ENCODE measurements at places on chromosomes 3 and 15.
A peak's percentile ranks its signal among the peaks of the same experiment; 100 is the strongest.

DNA sequence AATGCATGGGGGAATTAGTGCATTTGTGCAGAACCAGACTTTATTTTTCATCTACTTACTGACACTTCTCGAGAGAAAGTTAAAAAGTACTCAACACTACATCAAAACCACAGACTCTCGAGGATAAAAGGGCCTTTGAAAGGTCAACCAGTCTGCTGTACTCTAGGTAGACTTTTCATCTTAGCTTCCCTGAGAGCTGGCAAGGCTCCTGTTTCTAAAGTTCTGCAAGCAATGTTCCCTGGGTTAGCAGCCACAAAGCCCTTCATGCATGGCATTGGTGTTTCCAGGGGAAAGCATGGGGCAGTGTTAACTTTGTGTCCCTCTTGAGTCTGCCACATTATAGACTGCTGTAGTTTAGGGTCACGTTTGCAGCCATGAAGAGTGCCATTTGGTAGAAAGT is 106.4 kb upstream of the PFN2 start:
- DNase-seq: no peak

GRCh38 chr3:197516517-197516889 is 39.3 kb downstream of the BDH1 start:
- no peak for DNase-seq

GRCh38 chr3:31790193-31791089 is 190.6 kb downstream of the OSBPL10 start:
- DNase-seq: no peak

DNA sequence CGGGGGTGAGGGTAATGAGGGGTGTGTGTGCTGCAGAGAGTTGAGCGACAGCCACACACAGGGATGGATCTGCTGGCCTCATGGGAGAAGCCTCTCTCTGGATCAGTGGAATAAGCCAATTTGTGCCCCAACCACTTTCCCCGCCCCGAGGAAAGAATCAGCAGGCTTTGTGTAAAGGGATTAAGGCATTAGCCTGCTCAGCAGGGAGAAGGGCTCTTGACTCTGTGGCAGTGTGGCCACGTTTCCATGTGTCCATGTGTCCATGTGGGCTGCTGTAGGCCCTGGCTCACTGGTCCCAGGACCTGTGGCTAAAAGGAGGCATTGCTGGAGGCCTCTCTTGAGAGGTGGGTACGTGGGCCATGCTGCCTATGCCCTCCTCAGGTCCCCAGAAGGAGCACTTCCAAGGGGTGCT is 104.7 kb downstream of the HMG20A start:
- DNase-seq: no peak

DNA sequence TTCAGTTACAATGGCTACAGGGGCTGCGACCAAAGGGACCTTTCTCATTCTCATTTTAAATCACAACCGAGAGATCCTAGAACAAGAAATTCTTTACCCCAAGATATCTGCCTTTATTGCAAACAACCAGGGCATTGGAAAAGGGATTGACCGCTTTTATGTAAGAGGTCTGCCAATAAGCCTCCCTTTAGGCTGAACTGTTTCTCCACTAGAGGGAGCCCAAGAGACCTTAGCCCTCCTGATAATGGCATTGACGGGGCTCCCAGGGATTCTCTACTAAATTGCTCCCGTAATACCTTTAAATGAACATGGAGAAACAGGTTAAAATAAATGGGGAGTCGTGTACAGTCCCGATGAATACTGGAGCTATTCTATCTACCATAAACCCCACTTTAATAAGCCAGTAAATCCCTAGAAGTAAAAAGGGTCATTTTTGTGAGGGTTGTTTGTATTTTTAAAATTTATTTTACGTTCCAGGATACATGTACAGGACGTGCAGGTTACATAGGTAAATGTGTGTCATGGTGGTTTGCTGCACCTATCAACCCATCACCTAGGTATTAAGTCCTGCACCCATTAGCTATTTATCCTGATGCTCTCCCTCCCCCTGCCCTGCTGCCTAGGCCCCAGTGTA is 7.5 kb upstream of the IGSF10 start:
- no peak for DNase-seq

- no peak for DNase-seq
Measured at GRCh38 chr3:59777066-59777465, 727.2 kb upstream of the CFAP20DC start.

GRCh38 chr15:68339481-68339880 is 61.9 kb downstream of the FEM1B start:
- no peak for DNase-seq

GRCh38 chr3:43279082-43279481 is 7.3 kb upstream of the SNRK start:
- DNase-seq: no peak

- no peak for DNase-seq
Measured at GRCh38 chr3:14518432-14518802, 21.7 kb downstream of the GRIP2 start.

GRCh38 chr15:79028411-79028964 is 62.1 kb downstream of the RASGRF1 start:
- DNase-seq: no peak

DNA sequence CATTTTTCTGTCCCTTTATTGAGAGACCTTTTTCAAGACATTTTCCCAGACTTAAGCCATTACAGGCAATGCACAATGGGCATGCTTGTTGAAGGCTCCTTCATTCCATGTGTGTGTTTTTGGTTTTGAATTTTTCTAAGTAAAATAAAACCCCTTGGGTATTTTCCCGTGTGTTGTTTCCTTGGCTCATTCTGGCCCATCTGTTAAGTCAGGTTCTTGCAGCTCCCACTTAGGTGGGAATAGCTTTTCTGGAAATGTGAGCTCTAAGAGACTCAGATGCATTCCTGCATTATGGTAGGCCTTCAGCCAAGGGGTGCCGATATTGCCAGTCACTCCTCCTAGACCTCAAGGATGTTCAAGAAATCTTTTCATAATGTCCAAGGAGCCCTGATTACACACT is 314.9 kb downstream of the CACNA2D3 start:
- DNase-seq: no peak

GRCh38 chr15:90297021-90297420 is 31.5 kb downstream of the NGRN start:
- no peak for DNase-seq

- DNase-seq: no peak
Measured at GRCh38 chr3:113330742-113331141, 110.6 kb downstream of the CFAP44 start.

- no peak for DNase-seq
Measured at GRCh38 chr3:170470063-170471016, 51.7 kb downstream of the CLDN11 start.

GRCh38 chr3:44104668-44105321 is 136.9 kb upstream of the TOPAZ1 start:
- peak; percentile 2 for DNase-seq

GRCh38 chr3:73933585-73933984 is 308.8 kb upstream of the PDZRN3 start:
- DNase-seq: no peak

DNA sequence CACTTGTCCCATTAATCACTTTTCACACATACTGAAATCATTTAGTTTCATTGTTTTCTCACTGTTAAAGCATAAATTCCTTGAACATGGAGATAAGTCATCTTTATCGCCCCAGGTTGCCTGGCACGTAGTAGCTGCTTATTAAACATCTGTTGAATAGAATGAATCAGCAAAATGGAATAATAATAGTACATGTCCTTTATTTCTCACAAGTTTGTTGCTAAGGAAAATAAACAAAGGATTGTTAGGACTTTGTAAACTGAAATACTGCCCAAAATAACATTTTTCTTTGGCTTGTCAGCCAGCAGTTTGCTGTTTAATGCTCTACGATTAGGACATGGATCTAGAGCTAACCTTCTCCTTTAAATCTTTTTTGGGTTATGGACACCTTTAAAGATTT is 17.9 kb downstream of the SLC35A5 start:
- DNase-seq: no peak

DNA sequence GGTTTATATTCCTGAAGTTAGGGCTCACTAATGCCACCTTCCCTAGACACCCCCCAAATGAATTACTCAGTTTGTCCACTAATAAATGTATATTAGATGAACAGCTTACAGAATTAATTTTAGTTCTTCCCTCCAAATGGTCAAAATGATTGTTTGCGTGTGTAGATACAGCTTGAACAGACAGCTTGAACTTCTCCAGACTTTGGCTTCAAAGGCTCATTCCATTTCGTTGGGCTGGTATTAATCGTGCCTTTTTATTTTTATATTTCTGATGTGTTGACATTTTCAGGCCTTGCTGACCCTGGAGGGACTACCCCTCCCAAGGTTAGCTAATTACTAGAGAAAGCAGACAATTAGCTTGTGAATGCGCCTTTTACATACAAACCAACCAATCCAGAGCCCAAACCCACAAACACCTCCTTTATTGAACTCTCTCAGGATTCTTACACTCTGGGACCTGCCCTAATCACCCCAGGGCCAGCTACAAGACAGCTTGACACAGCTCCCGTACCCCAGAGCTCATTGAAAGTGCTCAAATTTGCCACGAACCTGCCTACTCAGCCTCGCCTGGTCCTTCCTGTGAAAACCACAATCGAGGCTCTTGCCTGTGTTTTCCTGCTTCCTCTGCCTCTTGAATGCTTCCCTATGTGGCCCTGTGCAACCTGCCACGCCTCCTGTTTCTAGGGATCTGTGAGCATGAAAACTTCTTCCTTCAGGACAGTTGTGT is 40.3 kb downstream of the RPL22L1 start:
- DNase-seq: no peak

DNA sequence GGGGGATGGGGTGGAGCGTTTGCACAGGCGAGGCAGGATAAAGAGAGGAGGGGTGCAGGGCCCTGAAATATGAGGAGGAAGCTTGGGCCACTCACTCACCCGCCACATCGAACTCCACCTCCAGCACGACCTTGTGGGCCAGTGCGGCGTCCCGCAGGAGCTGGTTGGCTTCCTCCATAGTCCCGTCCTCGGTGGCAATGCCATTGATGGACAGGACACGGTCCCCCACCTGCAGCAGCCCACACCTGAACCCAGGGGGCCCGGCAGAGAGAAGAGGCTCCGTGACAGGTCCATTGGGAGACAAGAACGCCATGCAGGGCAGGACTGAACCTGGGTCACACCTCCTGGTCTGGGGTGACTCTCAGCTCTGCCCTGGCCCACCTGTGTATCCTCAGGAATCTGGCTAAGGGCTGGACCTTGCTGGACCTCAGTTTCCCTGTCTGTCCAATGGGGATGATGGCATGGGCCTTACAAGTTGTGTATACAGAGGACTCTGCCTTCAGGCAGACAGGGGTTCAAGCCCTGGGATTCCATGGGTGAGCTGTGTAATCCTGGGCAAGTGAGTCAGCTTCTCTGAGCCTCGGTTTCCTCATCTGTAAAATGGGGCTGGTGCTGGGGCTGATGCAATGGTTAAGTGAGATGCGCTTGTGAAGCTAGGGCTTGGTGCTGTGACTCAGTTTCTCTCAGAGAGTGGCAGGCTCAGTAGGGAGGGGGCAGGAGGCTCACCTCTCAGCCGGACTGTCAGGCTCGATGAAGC is 26.4 kb downstream of the GRIP2 start:
- DNase-seq: no peak

- no peak for DNase-seq
Measured at GRCh38 chr15:40695469-40695890, 506 bp downstream of the RAD51 start.

DNA sequence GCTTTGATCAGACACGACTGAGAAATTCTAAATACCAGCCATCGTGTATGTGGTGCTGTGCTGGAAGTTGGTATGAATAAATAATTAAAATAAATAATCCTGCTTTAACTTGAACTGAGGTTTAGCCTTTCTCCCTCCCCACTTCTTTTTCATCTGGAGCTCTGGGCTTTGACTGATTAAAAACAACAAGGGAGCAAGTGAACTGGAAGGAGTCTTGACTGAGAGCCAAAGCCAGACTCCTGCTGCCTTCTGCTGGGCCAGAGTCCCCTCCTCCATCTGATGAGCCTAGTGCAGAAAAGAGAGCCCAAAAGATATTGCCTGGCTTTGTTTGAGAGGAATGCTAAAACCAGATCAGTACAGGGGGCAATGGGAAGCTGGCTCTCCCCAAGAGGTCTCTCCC is 96.0 kb downstream of the CCNL1 start:
- no peak for DNase-seq

DNA sequence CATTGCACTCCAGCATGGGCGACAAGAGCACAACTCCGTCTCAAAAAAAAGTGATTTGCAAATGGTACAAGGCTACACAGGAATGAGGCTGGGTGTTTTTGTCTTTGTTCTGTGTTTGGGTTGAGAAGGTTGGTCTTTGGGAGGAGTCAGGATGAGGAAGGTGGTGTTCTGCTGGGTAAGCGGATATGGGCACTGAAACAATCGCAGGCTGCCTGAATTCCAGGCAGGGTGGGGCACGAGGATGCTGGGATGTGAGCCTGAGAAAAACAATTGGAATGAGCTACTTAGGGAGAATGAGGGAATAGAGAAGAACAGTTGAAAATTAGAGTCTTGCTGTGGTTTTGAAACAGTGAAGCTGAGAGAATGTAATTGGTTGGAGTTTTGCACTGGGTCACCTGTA is 51.6 kb downstream of the ZBTB38 start:
- DNase-seq: no peak

- no peak for DNase-seq
Measured at GRCh38 chr3:63655519-63655918, 3.0 kb downstream of the SNTN start.

DNA sequence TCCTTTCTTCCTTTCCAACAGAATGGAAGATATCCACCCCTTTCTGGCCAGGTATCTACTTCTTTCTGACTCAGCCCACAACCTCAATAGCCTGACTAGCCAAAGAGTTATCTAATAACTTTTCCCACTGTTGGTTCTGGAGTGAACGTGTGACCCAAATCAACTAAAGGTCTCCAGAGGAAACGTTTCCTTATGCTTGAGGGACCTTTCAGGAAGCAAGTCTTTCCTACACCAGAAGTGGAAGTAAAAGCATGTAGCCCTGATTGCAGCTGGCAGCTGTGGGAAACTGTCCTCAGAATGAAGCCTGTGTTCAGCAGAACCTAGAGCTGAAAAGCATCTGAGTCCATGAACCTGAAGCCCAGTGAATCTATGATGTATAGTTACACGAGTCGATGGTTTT is 34.7 kb upstream of the PHLDB2 start:
- no peak for DNase-seq

DNA sequence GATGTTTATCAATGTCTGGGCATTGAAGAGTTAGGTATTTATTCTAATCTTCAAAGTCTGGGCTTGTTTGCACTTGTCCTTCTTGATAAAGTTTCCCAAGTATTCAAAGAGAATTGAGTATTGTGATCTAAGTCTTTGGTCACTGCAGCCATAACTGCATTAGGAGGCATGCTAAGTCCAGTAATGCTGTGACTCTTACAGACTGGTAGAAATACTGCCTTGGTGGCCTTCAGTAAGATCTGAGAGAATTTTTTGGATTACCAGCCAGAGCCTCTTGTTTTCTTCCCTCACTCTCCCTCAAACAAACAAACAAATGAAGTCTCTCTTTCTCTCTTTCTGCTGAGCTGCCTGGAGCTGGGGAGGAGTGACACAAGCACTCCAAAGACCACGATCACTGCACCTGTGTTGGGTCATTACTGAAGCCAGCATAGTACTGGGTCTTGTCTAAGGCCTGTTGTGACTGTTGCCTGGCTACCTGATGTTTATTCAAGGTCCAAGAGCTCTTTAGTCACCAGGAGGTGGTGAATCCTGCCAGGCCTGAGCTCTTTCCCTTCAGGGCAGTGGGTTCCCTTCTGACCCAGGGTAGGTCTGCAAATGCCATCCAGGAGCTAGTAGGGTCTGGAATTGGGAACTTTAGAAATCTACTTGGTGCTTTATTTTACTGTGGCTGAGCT is 14.8 kb upstream of the RBP2 start:
- no peak for DNase-seq
